ENCODE measurements at places on chromosomes 7 and 10.

DNA sequence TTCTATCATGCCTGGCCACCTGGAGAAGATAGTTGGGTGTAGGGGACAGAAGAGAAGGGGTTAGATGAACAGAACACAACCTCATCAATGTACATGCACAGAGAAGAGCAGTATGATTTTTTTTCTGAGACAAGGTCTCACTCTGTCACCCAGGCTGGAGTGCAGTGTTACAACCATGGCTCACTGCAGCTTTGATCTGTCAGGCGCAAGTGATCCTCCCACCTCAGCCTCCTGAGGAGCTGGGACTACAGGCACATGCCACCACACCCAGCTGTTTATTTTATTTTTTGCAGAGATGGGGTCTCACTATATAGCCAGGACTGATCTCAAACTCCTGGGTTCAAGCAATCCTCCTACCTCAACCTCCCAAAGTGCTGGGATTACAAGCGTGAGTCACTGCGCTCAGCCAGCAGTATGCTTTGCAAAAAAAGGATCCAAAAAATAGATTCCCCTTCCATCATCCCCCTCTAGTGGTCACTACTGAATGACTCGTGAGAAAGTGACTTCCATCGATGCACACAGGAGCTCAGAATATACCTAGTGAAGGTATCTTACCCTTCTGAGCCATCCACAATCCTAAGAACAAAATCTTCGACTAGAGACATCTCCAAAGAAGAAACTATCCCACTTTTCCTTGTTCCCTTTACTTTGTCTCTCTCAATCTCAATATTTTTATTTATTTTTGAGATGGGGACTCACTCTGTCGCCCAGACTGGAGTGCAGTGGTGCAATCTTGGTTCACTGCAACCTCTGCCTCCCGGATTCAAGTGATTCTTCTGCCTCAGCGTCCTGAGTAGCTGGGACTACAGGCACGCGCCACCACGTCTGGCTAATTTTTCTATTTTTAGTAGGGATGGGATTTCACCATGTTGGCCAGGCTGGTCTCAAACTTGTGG, 21.0 kb downstream of the ZCWPW1 start:
- no peak for DNase-seq
- no peaks in the 10 kb centered on the region for H3K27me3 ChIP-seq
- H3K4me1 ChIP-seq = no peaks in the 10 kb centered on the region
- H3K27ac ChIP-seq = no peak overlapping the region

- H3K27ac ChIP-seq = no peak overlapping the region
- no peak for DNase-seq
- no peaks in the 10 kb centered on the region for H3K36me3 ChIP-seq
- H3K4me3 ChIP-seq = no peak overlapping the region
Observed at GRCh38 chr10:8615118-8615517, 560.6 kb downstream of the GATA3 start.

DNA sequence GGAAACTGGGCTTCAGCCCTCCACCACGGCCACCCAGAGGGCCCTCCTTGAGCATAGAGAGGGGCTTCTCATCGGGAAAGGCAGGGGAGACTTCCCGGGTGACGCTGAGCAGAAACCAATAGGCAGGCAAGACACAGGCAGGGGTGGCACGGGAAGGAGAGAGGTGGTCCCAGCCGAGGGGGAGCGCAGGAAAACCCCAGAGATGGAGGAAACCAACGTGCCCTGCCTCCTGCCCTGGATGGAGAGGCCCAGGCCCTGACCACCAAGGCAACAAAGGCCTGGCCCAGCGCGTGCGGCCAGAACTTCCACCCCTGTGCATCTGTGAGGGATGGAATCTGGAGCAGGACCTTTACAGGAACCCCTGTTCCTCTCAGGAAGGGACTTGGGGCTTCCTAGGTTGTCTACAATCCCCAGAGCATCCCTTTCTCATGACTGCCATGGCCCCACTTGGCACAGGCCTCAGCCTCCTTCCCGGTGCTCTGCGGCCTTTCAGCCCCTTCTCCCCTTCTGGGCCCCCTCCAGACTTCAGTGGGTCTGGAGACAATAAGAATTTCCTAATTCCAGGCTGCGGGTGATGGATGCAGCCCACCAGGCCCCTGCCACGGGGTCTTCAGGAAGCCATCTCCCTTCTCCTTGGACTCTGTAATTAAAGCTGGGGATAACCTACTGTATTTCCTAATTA, 137.0 kb upstream of the RET start:
- H3K4me3 ChIP-seq = no peak overlapping the region
- no peak overlapping the region for H3K27ac ChIP-seq
- H3K36me3 ChIP-seq = no peaks in the 10 kb centered on the region
- no peaks in the 10 kb centered on the region for H3K27me3 ChIP-seq

GRCh38 chr7:117995850-117996650, 122.8 kb upstream of the CTTNBP2 start:
- no peaks in the 10 kb centered on the region for H3K4me1 ChIP-seq
- H3K36me3 ChIP-seq = no peaks in the 10 kb centered on the region
- H3K27me3 ChIP-seq = no peaks in the 10 kb centered on the region
- no peak for DNase-seq

DNA sequence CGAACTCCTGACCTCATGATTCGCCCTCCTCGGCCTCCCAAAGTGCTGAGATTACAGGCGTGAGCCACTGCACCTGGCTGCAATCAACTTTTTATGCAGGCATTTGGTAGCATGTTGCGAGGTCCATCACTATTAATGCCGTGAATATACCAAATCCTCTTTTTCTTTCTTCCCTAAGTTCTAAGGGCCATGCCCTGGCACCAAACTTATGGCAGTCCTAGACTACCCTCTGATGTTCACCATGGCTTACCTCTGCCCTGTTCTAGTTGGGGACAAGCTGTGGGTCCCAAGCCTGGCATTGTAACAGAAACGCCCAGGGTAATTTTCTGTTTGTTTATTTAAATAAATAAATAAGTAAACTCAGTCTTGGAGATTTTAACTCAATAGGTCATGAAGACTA, 13.3 kb downstream of the PRSS2 start:
- no peaks in the 10 kb centered on the region for H3K4me1 ChIP-seq
- no peak for DNase-seq

DNA sequence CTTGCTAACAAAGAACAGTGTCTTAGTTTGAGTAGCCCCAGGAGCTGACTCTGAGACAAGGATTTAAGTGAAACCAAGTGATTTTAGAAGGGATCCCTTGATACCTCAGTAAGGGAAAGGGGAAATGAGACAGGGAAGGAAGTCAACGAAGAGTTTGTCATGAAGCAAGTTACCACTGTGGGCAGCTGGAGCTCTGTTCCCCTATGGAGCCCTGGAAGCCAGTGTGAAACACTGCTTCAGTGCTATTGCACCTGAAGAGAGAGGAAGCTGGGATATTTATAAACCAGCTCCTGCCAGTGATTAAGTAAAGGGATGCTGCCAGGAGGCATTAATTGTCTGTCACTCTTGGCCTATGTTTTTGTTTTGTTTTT, 58.9 kb upstream of the WAPL start:
- H3K27me3 ChIP-seq = no peaks in the 10 kb centered on the region
- no peak overlapping the region for H3K27ac ChIP-seq
- H3K4me1 ChIP-seq = peaks cover 3% of the 10 kb centered on the region
- H3K36me3 ChIP-seq = no peaks in the 10 kb centered on the region

DNA sequence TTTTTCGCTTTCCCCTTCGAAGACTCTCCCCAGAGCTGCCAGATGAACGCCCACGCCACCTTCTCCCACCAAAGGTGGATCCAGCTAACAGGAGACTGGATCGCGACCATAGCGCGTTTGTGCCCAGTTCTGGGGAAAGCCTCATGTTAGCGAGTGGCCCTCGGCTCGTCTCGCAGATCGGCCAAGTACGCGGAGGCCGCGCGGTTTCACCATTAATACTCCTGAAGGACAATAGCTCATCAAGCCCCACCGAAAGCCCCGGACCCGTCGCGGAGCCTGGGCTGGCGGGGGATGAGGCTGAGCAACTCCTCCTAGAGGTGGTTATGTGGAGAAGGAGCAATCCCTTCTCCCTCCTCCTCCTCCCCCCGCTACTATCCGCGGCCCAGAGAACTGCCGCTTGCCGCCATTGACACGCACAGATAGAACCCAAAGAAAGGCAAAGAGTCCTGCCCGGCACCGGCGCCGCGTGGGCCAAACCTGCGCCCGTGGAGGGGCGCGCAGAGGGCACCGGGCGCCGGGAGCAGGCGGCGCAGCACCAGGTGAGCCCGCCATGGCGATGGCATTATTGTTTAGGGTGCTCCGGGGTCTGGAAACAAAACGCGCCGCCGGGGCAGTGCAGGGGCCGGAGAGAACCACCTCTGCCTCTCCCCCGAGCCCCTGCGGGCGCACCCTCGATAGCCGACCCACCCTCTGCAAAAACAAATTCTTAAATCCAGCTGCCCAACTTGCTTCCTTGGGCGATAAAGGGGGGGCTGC, at the start of gene MACROH2A2:
Gene MACROH2A2, plus strand, starts transcription at position 385 of the 756 bp plus-strand sequence. CDS start 22,813 bp downstream, outside the sequence.
- H3K27me3 ChIP-seq = peaks cover 8% of the 10 kb centered on the region
- no peak for DNase-seq
- H3K27ac ChIP-seq = no peak within 1 kb of the TSS
- H3K4me1 ChIP-seq = peaks cover 10% of the 10 kb centered on the region

GRCh38 chr7:741850-742249, 14.8 kb upstream of the PRKAR1B start:
- no peak for DNase-seq
- H3K4me1 ChIP-seq = no peaks in the 10 kb centered on the region
- H3K27ac ChIP-seq = no peak overlapping the region
- H3K36me3 ChIP-seq = peaks cover 28% of the 10 kb centered on the region
- H3K4me3 ChIP-seq = no peak overlapping the region
- H3K27me3 ChIP-seq = no peaks in the 10 kb centered on the region

DNA sequence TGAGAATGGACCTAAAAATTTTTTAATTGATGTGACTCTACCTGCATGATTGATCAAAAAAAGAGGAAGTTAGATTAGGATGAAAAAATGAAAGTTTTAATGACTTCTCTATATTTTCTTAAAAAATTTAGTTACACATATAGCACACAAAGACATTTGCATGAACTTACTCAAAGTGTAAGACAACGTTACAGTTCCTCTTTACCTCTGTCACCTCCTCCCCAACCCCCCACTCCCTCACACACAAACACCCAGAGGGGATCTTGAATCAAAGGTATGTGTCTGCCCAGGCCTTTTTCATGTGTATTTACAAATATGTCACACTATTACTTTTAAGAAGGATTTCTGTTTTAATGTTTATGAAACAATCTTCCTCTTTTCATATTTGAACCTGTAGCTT, 20.6 kb upstream of the CDCA7L start:
- no peaks in the 10 kb centered on the region for H3K27me3 ChIP-seq
- H3K36me3 ChIP-seq = no peaks in the 10 kb centered on the region
- no peak overlapping the region for H3K4me3 ChIP-seq
- no peaks in the 10 kb centered on the region for H3K4me1 ChIP-seq
